Activated naive CD4-positive, alpha-beta T cell treated with anti-CD3 and anti-CD28 coated beads, Interleukin-2, amount 10 ng/mL, durations not matched to agents 7 days and 5 days (primary cell): ENCODE measurements at places on chromosomes 5 and 9.

DNA sequence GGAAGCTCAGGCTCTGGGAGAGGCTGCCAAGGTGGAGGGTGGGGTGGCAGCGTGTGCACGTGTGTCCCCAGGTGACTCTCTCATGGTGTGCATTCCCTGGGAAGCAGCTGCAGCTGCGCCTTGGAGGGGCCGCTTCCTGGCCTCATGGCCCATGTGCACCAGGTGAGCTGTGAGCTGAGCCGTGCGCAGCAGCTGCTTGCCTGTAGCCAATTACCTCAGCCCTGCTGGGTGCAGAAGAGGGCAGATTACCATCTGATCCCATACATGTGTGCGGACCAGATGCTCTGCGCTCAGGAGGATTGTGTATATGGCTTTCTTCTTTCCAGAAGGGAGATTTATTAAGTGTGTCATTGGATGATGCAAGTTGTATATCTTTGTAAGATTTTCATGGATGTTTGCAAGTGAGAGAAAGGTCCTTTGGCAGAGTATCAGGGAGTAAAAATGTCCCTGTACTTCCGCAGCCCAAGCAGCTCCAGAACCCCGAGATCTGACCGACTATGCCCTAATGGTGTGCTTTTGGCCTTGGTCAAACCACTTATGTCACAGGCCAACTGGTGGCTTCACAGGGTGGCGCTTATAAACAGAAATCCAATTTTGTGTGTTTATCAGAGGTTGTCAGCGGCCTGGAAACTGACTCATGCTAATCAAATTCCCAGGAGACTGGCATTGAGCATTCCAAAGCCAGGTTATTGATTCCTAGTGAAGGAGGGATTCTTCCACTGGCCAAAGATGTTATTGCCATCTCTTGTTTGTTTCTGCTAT, 229.3 kb downstream of the GOLPH3 start:
- DNase-seq, result no peak

DNA sequence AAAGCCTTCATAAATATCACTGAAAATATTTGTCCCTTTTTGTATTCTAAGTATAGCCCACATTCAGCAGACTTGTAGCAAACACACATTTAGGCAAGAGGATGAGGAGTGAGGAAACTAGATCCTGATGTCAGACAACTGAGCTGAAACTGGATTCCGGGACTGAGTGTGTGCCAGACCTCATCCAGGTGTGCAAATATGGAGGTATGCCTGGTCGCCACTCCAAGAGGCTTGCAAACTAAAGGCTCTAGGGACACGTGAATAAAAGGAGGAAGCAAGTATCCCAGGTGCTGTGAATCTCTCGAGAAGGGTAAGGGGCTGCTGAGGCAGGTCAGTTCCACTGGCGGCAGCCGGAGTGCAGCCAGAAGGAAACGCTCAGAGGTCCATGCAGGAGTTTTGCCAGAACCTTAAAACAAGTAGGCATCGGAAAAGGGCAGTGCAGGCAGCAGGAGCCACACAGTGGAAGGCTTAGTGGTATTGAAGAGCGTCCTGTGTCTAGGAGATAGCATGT, 77.4 kb upstream of the ALDH1B1 start:
- DNase-seq, result no peak

- DNase-seq, result no peak
Observed at GRCh38 chr5:143683459-143683858, 128.5 kb upstream of the HMHB1 start.

GRCh38 chr5:37120270-37120669, 128.9 kb downstream of the CPLANE1 start:
- DNase-seq, result peak; percentile 34

DNA sequence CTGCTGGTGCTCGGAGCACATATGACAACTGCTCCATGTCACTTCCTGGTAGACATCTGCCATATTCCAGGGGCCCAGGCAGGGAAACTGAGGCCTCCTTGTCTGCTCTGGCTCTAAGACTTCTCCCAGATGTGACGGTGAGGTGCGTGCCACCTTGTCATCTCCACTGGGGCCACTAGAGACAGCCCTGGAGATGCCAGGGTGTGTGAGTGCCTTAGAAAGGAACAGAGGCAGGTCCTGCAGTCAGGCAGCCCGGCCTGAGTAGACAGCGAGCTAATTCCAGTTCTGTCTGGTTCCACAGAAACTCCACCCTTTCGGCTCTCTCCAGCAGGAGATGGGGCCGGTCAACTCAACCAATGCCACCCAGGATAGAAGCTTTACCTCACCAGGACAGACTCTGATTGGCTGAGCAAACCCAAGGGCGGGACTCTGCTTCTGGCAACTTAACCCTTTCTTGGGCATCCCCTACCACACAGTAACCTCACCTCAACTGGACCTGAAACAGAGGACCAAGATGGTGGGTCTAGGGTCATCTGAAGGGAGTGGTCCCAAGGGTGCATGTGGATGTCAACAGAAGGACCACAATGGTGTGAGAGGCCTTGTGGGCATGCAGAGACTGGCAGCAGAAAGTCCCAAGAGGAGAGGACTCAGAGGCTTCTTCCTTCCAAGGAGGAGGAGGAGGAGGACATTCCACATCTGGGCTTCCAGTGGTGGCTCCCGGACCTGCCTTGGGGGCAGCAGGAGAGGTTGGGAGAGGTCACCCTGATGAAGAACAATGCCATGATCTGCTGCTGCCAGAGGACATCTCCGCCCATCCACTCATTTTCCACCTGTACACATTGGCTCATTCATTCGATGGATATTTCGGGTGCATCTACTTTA, 77.7 kb downstream of the RGS3 start:
- DNase-seq, result peak; percentile 8

DNA sequence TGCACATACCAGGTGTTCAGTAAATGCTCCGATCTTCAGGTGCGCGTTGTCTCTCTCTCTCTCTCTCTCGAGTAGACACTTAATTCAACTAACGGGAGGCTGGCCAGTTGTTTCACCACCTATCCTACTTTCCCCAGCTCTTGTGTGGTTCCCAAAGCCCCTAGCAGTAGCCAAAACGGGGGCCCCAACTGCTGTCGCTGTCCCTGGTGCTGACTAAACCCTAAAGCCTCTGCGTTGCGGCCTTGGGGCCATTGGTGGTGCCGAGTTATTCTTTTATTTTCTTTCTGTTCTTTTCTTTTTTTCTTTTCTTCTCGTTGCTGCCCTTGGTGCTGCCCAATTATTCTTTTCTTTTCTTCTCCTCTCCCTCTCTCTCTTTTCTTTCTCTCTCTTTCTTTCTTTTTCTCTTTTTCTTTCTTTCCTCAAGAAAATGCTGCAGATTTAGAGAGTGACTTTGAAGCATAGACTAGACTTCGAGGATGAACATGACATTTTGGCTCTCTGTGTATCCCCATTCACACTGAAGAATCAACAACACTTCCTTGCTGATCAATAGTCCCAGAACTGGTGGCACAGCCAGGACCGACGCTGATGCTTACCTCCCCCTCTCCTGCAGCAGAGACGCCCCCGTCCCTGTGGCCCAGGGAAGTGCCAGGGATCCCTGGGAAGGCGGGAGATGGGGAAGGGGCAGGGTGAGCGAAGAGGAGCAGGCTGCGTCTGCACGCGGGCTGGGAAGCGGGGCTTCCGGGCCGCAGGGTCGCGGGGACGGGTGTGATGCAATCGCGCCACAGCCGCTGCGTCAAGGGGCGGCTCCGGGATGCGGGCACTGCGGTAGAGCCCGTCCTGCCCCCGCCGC, at the start of gene FBLL1:
Gene FBLL1 (plus strand): TSS at position 785 of the 853 bp plus-strand sequence. CDS start 200 bp downstream, outside the sequence.
- peak; percentile 61 for DNase-seq

DNA sequence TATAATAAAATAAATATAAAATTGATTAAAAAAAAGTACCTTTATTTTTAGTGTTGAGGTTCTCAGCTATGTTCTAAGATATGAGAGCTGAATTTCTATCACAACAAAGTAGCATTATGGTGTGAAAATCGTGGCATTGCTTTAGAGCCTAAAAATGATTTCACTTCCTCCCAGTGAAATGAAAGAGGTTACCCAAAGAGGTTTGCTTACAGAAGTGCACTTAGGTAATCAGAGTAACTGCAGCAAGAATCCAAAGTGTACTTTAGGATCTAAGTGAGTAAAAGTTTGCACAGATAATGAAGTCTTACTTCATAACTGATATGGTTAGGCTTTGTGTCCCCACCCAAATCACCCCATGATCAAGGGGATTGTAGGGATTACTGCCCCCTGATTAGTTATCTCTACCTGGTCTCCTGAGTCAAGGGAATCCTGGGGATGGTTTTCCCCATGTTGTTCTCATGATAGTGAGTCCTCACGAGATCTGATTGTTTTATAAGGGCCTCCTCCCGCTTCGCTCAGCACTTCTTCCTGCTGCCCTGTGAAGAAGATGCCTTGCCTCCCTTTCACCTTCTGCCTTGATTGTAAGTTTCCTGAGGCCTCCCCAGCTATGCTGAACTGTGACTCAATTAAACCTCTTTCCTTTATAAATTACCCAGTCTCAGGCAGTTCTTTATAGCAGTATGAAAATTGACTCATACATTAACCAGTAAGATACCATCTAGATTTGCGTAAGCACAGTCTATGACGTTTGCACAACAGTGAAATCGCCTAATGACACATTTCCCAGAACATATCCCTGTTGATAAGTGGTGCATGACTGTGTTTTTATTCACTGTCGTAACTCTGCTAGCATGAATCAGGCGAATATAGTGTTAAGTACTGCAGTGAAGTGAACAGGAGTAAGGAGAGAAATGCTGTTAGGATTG, 40.3 kb upstream of the LRRC70 start:
- no peak for DNase-seq

DNA sequence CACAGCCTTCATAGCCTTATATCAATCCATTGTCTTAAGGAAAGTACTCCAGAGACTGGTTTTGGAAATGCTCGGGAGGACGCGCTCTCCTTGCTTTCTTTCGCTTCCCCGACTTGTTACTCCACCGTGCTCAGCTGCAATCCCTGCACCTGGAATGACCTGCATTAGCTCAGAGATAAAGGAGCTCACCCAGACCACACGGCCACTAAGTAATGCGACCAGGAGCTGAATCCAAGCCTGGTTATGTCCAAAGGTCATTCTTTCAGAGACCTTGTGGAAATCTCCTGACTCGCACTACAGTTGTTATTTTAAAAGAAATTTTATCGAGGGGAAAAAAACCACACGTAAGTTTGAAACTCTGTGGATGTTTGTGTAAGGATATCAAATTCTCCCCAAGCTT, 135.3 kb upstream of the DPYSL3 start:
- DNase-seq, result no peak

DNA sequence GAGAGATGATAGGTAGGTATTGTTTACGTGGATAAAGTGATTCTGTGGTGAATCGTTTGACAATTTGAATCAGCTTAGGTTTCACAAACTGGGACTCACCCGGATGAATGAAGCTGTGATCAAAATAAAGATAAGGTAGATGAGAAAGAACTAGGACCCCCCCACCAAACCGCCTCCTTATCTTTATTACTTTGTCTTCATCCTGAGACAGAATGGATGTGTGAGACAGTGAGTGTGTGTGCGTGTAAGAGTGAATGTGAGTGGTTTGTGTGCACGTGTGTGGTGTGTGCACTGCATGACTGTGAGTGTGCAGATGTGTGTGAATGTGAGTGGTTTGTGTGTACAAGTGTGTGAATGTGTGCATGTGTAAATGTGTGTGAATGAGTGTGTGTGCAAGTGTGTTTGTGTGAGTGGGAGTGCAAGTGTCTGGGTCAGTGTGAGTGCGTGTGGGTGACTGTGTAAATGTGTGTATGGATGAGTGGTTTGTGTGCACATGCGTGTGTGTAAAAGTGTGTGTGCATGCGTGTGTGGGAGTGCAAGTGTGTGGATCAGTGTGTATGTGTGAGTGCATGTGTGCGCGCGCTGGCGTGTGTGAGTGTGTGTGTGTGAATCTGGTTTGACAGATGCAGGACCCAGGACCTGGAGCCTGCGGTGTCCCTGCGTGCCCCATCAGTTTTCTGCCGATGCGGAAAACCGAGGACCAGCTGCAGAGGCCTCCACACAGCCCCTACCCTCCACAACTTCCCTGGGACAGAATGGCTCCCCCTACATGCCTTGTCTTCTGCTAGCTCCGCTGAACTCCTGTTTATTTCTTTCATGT, 11.4 kb upstream of the ENG start:
- peak; percentile 52 for DNase-seq

GRCh38 chr9:13447843-13448422, 168.4 kb upstream of the MPDZ start:
- DNase-seq, result no peak
